ENCODE measurements at places on chromosomes 1 and 21. TPM values are rescaled to one million over a fixed set of nuclear protein-coding genes. Genes with fewer than 3 reads are reported as not detected.

DNA sequence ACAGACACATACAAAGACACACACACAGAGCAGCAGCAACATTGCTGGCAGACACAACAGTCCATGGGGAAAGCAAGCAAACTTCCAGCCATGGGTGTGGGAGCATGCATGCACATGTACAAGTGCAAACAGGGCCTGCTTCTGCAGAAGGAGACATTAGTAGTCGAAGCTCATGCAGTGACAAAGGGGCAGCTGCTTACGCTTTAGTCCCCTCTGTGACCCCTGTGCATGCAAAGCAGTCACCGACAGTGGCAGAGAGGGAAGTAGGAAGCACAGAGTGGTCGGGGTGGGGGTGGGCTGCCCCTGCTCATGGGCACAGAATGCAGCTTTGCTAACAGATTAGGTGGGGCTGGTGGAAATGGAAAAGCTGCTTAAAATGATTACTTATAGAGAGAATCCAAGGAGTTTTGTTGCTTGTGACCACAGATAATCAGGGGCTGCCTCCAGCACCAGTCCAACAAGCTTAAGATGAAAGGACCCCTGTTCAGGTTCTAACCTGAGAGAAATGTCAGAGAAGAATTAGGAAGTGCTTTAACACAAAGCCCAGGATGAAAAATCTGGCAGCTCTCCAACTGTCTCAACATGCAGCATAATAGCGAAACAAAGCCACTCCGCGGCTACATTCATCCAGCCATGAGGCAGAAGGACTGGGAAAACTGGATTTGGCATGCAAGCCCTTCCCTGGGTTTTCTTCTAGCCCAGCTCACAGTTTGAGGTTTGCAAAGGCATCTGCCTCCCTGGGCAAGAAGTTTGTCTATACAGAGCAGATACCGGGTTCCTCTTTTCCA is 378.9 kb downstream of the KCNH1 start:
- peak; percentile 44 for DNase-seq

DNA sequence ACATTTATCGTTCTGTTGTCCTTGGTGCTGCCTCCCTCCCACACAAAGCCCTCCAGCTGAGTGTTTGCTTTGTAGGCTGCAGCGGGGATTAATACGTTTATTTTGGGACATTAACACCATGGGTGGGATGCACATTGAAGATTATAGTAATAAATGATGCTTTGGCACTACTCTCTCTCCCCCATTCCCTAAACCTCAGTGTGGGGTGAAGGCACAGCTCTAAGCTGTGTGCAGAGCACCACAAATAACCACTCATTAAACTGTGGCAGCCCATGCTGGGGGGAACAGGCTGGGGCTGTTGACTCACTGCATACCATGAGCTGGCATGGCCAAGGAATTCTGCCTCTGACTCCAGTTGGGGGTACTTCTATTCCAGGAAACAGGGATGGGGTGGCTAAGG is 7.7 kb downstream of the PCP4L1 start:
- peak; percentile 5 for DNase-seq

Gene LAPTM5
- total RNA-seq: 70.7 TPM

Gene CDC42BPA
- total RNA-seq: 24.2 TPM
